ENCODE measurements at places on chromosomes 12 and 14. TPM values are rescaled to one million over a fixed set of nuclear protein-coding genes. Genes with fewer than 3 reads are reported as not detected.

Gene NTN4
- 8.4 TPM for total RNA-seq

Gene LMO3
- total RNA-seq: not detected

Gene KRT79
- 1.0 TPM for total RNA-seq

Gene LARP4
- 34.0 TPM for total RNA-seq

Gene LRRC10
- not detected for total RNA-seq

Gene HOXC10
- 2.7 TPM for total RNA-seq
